ENCODE measurements at places on chromosomes 13 and 19. TPM values are rescaled to one million over a fixed set of nuclear protein-coding genes. Genes with fewer than 3 reads are reported as not detected.

The TMEM86B gene
- 2.9 TPM for total RNA-seq

The SERP2 gene
- 13.8 TPM for total RNA-seq

The LGALS14 gene
- not detected for total RNA-seq

The TNPO2 gene
- 85.7 TPM for total RNA-seq

The TMC4 gene
- total RNA-seq = 22.3 TPM

The CLEC17A gene
- not detected for total RNA-seq

The VAV1 gene
- 5.9 TPM for total RNA-seq

The CLDN10 gene
- total RNA-seq = not detected

The ZNF626 gene
- total RNA-seq = 9.8 TPM

The ZNF227 gene
- total RNA-seq = 14.2 TPM

The GARIN5A gene
- total RNA-seq = not detected

The IGFL3 gene
- total RNA-seq = not detected

The NCAN gene
- total RNA-seq = not detected

The SERTM1 gene
- 16.0 TPM for total RNA-seq

The SIAH3 gene
- not detected for total RNA-seq

The TSSK6 gene
- 0.98 TPM for total RNA-seq

The S1PR2 gene
- total RNA-seq = 28.2 TPM

The SPRED3 gene
- 0.49 TPM for total RNA-seq

The PCCA gene
- total RNA-seq = 33.4 TPM

The SLC25A15 gene
- 7.1 TPM for total RNA-seq

The STARD13 gene
- 33.1 TPM for total RNA-seq

The FGF14 gene
- 3.4 TPM for total RNA-seq

The ELAVL3 gene
- 1.2 TPM for total RNA-seq
